ENCODE measurements at places on chromosomes 4 and X.

GRCh38 chrX:55135171-55135570 is 46.4 kb downstream of the PAGE2 start:
- DNase-seq = peak; percentile 24

DNA sequence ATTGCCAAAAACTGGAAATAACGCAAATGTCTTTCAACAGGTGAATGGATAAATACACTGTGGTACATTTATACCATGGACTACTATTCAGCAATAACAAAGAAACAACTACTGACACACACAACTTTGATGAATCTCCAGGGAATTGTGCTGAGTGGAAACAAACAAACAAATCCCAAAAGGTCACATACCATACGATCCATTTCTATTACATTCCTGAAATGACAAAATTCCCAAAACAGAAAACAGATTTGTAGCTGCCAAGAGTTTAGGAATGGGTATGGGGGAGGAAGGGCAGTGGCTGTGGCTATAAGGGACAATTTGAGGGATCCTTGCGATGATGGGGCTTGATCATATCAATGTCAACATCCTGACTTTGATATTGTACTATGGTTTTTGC is 2.5 kb downstream of the ZNF182 start:
- DNase-seq = no peak

DNA sequence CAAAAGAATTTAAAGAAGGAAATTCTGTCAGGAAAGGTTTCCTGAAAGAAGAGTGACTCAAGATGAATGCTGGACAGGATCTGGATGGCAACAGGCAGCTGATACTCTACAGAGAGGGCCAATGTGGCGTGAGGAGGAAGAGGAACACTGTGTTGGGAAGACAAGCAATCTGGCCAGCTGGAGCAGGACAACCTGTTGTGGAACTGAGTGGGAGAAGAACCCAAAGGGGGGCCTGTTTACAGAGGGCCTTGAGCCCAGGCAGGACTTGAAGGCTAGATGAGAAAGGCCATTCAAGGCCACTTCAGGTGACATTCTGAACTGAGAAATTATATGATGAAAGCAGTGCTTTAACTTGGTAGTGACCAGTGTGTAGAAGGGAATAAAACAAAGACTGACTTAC is 8.5 kb downstream of the OTUD4 start:
- no peak for DNase-seq

- no peak for DNase-seq
Observed at GRCh38 chrX:12768491-12768890, 22.7 kb upstream of the PRPS2 start.

- no peak for DNase-seq
Observed at GRCh38 chr4:167906851-167907250, 185.5 kb upstream of the ANXA10 start.

- DNase-seq = no peak
Observed at GRCh38 chr4:8340781-8341241, 71.3 kb downstream of the HTRA3 start.

GRCh38 chr4:96342790-96343455 is 503.0 kb downstream of the PDHA2 start:
- no peak for DNase-seq

- DNase-seq = no peak
Observed at GRCh38 chrX:139026811-139027210, 315.3 kb upstream of the FGF13 start.

GRCh38 chrX:106912864-106913263 is 7.3 kb upstream of the CLDN2 start:
- DNase-seq = no peak

DNA sequence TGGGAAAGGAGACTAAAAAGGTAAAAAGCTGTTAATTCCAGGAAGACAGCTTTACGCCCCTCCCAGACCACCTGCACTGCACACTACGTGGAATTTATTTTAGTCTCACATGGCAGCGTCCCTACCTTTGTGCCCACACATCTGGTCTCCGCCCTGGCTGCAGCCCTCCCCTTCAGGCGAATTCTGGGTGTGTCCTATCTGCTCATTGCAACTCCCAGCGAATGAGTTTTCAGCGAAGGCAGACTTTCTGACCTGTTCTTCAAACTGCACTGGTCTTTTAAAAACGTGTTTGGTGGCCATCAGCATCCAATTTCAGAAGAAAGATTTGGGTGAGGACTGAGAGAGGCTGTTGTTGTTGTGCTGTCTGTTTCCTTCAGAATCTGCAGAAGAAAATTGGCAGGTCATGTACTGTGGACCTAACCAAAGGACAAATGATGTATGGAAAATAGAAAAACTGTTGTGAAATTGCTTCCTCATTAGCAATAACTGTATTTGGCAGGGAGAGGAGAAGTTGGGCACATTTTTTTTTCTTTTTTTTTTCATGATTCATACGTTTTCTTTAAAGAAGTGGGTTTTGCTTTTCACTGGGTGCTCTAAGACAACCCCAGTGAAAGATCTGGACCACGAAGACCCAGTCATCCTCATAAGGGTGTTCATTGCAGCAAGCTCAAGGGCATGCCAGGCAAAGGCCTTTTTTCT is 4.2 kb downstream of the TLR8 start:
- no peak for DNase-seq

GRCh38 chr4:168908093-168908492 is 102.0 kb downstream of the CBR4 start:
- DNase-seq = no peak

DNA sequence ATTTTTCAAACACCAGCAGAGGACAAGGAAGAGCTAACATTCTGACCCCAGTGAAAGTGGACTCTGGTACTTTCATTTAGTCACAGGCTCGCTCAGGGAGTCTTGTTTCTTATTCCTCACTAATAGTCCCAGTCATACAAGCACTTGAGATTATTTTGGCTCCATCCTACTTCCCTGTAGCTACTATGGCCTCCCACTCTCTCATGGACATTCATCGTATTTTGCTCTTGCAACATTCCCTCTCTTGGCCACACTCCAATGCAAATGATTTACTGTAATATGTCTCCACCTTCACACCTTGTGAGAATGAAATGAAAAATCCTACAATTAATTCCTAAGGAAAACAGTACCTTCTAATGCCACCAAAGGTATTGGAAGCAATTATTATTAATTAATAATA is 21.3 kb downstream of the PLRG1 start:
- no peak for DNase-seq

- no peak for DNase-seq
Observed at GRCh38 chr4:145308598-145308997, 128.2 kb upstream of the OTUD4 start.

GRCh38 chr4:184232202-184232601 is 14.5 kb upstream of the ENPP6 start:
- DNase-seq = no peak

- DNase-seq = no peak
Observed at GRCh38 chr4:128604840-128605239, 204.7 kb upstream of the JADE1 start.

DNA sequence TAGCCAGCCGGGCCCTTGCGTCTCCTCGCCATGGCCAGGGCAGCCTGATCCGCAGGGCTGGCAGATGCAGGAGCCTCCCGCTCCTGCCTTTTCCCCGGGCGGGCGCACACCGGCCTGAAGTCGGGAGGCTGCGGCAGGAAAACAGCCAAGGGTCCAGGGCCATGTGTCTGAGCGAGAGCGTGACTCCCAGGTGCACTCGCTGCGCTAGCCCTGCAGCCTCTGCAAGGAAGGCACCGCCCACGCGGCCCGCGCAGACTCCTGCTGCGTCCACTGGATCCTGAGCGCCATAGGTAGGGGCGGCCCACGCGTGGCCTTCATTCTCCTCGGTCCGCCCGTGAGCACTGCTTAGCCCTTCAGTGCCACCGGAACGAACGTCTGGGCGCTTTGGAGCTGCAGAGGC is 379.9 kb downstream of the TRAM1L1 start:
- DNase-seq = no peak

GRCh38 chr4:184668511-184669114 is 19.1 kb downstream of the PRIMPOL start:
- no peak for DNase-seq

DNA sequence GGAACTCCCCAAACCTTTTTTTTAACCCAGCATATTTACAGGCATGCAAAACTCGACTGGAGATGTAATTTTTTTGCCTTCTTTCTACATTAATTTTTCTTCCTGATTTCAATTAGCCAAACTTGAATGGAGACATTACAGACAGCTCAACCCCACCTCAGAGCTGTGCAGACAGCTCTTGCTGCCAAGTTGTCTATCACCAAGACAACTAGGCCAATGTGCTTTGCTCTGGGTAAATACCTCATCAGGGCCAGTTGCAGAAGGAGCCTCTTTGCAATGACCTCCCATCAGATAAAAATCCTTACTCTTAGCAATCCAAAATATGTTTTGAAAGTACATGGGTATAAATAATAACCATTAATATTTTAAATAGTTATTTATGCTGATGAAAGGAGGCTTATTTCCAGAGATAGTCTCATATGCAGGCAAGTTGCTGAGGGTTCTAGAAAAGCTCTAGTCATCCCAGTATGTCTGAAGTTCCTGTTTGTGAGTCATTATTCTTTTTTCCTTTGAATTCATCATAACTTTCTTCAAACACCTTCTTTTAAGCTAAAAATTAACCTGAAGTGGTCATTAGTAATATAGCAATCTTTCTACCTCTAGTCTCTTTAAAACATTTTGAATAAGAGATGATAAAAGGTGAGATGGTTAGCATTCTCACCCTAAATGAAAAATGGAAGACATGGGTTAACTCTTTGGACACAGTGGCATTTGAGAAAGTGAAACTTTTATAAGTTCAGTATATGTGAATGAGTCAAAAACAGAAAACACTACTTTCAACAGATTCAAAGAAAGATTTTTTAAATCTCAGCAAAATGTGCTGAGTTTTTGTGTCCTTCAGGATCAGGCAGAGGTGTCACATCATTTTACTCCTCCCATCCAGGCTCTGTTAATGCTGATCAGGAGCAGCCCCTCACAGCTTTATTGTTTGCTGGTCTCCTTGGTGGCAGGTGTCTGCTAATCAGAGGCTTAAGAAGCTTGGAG is 475.5 kb upstream of the FGF16 start:
- no peak for DNase-seq

DNA sequence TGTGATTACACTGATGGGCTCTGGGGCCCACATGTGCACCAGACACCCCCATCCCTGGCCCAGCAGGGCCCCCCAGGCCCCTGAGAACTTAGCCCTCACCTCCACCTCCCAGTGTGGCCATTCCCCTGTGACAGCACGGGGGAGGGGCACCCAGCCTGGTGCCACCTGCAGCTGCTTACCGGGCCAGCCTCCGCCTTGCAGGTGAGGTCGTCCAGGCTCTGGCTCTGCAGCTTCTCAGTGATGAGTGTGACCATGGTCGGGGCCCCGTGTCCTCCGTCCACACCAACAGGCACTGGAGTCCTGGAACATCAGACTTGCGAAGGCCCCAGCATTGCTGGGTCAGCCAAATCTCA is 15.6 kb downstream of the FAM53A start:
- DNase-seq = no peak

DNA sequence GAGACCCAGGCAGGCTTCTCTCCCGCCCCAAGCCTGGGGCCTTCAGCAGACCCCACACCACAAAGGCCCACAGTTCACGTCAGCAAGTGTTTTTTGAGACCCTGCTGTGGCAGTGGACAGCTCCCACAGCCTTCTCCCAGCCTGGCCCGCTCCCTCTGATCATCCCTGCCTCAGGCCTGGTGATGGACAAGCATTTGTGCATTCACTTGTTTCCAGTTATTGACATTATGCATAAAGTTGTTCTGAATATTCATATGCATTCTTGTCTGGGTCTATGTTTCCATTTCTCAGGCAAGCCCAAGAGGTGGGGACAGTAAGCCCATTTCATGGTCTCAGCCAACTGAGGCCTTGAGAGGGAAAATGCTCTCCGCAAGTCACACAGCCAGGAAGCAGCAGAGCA is 14.7 kb downstream of the TRO start:
- no peak for DNase-seq

DNA sequence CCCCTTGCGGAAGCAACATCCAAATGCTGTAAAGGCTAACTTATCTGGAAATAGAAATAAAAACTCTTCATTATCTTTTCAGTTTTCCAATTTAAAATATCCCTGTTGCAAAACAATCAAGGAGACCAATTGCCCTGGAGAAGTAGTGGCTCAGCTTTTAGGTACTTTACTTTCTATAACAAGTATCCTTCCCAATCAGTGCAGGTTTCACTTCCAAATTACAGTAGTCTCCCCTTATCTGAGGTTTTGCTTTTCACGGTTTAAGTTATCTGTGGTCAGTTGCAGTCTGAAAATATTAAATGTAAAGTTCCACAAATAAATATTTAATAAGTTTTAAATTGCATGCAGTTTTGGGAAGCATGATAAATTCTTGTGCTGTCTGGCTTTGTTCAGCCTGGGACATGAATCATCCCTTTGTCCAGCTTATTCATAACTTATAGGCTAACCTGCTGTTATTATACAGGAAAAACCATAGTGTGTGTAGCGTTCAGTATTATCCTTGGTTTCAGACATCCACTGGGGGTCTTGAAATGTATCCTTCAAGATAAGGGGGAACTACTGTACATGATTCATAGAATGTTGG is 973.1 kb upstream of the GRID2 start:
- no peak for DNase-seq

GRCh38 chrX:25002661-25003020 is 13.1 kb downstream of the ARX start:
- DNase-seq = no peak

DNA sequence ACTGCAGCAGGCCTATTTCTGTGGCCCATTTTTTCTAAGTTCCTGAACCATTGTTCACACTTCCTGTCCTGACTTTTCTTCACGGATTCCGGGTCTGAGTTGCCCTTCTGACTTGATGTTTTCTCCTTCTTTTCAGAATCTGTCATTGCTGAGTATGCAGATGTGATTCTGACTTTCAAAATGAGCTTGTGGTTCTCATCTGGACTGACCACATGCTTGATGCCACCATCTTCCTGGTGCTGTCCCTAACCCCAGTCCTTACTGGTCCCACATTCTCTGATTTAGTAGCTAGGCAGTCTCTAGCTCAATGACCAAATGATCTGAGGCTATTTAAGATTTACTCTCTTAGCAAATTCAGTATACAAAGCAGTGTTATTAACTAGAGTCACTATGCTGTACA is 822.3 kb upstream of the TENM3 start:
- no peak for DNase-seq

DNA sequence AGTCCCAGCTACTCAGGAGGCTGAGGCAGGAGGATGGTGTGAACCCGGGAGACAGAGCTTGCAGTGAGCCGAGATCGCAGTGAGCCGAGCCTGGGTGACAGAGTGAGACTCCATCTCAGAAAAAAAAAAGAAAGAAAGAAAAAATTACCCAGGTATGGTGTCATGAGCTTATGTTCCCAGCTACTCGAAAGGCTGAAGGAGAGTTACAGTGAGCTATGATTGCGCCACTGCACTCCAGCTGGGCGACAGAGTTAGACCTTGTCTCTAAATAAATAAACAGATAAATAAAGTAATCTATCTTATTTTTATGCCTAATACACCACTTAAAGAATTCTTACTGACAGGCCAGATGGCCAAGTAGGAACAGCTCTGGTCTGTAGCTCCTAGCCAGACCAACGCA is 73.0 kb downstream of the SLC39A8 start:
- DNase-seq = no peak

DNA sequence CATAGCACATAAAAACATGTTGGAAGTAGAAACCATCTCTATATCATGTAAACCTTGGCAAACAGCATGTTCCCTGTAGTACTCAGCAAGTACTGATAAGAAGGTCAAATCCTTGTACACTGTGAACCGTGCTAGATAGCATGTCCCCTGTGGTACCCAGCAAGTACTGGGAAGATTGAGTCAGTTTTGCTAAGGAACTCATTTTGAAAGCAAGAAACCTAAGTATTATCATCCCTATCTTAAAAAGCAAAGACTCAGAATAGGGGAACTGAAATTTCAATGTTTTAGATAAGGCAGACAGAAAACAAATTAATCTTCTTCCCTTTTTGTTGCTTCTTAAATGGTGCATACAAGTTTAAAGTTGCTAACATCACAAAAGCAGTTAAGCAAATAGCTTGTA is 180.2 kb downstream of the RBM46 start:
- no peak for DNase-seq

- DNase-seq = no peak
Observed at GRCh38 chrX:151416579-151416978, 19.6 kb downstream of the VMA21 start.
